Stimulated activated CD4-positive, alpha-beta T cell treated with anti-CD3 and anti-CD28 coated beads, Interleukin-1b, Interleukin-23, amount 100 ng/mL, for 1 hour (primary cell): ENCODE measurements at places on chromosomes 6 and 20.

DNA sequence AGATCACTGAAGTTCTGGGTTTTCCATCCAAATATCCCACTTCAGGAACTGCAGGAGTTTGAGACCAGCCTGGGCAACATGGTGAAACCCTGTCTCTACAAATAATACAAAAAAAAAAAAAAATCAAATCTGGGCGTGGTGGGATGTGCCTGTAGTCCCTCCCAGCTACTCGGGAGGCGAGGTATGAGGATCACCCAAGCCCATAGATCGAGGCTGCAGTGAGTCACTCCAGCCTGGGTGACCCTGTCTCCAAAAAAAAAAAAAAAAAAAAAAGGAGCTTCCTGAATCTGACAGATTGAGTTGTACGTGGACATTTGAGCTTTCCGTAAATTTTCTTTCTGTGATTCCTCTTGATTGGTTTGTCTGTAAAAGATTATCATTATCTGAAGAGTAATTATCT lies 55.6 kb downstream of the TULP4 start:
- DNase-seq = no peak

GRCh38 chr20:3068986-3069900 lies 2.2 kb upstream of the OXT start:
- DNase-seq = no peak

DNA sequence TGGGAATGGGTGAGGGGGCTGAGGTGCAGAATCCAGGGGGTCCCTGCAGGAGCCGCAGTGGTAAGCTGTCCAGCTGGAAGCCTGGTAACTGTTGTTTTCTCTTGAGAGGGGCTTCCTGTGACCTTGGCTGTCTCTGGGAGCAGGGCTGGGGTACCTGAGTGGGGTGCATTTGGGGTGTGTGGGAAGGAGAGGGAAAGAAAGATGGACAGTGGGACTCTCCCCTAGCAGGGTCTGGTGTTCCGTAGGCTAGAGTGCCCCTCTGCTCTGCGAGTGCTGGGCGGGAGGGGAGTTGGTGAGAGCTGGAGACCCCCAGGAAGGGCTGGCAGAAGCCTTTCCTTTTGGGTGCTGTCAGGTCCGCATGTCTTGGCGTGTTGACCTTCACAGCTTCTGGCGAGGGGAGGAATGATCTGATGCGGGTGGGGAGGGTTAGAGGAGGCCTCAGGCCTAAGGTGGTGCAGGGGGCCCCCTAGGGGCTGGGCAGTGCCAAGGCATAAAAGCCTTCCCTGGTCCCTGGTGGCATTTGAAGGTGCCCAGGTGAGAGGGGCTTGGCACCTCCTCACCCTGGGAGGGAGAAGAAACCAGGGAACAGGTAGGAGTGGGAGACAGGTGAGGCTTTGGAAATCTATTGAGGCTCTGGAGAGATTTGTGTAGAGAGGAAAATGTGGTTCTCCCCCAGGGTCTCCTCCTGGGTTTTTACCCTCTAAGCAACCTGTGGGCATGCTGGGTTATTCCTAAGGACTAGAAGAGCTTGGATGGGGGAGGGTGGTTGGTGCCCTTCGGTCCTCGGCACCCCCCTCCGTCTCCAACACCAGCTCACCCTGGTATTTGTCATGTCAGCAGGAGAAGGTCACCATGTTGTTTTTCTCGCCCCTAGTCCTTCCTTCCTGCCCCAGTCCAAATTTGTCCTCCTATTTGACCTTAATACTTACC lies 3.3 kb downstream of the VEGFA start:
- no peak for DNase-seq

- no peak for DNase-seq
Measured at GRCh38 chr6:2414885-2415547, 169.6 kb upstream of the GMDS start.

DNA sequence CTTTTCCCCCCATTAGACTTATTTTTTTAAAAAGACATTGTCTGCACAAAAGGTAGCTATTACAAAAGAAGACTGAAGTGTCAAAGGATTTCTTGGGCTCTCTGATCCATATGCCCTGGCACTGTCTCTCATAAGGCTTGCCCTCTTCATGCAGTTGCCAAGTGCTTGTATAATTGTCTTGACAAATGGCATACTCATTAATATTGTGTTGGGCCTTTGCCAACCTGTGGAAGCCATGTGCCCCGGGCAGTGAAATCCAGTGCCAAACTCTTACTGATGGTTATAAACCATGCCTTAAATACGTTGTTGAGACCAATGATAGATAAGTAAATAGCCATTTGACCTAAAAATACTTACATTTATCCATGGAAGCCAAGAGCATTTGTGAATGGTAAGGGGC lies 98.1 kb downstream of the FARS2 start:
- DNase-seq = no peak

DNA sequence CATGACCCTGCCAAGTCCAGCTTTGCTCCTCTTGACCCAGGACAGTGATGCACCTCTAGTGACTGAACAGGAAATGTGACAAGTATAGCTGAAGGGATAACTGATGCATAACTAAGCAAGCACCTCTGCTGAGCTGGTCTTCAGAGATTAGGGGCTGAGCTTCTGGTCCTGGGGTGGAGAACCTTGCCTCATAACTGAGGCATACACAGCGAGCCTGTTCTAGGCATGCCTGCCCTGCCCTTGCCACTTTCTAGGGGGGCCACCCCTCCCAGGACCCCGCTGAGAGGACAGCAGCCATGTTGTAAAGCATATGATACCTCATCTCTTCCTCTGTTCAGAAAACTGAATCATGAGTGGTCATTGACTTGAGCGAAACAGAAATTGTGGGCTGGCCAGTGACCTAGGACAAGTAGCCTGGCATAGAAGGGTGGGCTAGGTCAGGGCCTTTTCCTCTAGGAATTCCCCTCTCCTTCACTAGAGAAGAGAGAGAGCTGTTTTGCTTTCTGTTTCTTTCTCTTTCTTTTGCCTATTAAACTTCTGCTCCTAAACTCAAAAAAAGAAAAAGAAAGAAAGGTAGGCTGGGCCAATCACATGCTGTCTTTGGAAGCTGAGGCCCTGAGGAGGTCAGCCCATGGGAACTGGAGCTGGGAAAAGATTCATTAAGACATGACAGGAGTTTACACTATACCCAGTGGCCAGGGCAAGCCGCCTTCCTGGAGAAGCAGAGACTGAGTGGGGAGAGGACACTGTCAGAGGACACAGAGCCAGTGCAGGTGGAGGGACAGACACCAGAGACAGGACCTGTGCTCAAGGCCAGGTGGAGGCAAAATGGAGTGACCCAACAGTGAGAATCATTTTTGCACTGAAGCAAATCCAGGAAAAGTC lies 23.1 kb downstream of the ALDH5A1 start:
- no peak for DNase-seq

DNA sequence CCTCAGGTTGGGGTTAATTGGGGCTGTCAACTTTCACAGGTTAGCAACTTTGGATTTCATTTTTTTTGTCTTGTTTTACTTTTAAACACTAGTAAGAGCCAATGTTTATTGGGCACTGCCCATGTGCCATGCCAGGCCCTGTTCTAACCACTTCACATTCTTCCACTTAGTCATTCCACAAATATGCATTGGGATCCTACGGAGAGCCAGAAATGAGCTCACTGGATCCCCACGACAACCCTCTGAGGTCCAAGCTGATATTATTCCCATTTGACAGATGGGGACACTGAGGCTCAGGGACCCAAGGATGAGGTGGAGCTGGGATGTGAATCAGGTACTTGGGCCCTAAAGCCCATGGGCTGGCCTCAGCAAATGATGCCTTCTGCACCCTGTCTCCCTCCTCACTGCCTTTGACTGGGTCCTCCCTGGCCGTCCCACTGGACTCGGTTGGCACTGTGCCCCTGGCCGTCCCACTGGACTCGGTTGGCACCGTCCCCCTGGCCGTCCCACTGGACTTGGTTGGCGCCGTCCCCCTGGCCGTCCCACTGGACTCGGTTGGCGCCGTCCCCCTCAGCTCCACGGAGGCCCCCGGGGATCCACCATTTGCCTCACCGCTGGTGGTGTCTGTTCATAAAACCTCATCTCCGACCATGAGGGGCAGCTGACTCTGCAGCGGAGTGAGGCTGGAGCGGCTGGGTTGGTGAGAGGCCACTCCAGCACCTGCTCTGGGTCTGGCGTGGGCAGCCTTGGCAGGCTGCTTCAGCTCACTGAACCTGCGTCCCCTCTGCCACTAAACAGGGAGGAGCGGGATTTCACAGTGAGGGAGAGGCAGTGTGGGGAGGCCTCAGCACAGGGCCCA lies 4.8 kb upstream of the PMEPA1 start:
- DNase-seq = no peak

GRCh38 chr6:72770959-72771358 lies 149.1 kb downstream of the KCNQ5 start:
- DNase-seq = no peak

DNA sequence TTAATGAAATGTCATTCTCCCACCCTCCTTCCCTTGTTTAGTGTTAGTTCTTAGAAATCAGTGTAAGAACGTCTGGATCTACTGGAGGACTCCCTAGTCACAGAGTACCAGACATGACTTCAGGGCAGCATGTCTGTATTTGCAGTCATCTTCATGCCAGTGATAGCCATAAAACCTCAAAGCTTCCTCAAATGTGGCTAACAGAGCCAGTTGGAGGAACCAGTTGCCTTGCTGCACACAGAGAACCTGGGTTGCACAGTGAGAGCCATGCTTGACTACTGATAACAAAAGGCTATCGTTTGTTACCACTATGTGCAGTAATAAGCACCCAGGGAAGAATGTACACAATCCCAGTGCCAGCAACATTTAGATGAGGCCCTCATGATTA lies 20.1 kb downstream of the NT5E start:
- no peak for DNase-seq

DNA sequence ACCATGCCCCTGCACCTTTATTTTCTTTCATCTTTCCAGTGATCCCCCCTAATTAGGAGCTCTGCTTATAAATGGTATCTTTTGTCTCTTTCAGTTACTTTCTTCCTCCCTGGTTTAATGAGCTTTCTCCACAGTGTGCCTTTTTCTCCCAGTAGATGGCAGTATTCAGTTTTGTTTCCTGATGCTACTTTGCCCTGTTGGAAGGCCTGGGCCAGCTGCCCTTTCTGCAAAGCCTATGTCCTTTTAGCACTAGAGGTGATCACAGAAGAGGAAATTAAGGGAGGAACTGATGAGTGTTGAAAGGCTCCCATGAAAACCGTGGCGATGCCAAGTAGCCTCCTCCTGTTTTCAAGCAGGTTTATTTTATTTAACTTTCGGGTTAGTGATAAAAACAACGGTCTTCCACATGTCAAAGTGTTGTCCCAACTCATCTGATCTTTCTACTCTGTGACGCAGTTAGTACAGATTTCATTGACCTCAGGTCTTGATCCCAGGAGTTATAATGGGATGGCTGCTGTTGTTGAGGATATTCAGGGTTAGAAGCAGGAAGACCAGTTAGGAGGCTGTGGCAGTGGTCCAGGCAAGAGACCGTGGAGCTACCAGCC lies 184.2 kb upstream of the BMP2 start:
- no peak for DNase-seq

DNA sequence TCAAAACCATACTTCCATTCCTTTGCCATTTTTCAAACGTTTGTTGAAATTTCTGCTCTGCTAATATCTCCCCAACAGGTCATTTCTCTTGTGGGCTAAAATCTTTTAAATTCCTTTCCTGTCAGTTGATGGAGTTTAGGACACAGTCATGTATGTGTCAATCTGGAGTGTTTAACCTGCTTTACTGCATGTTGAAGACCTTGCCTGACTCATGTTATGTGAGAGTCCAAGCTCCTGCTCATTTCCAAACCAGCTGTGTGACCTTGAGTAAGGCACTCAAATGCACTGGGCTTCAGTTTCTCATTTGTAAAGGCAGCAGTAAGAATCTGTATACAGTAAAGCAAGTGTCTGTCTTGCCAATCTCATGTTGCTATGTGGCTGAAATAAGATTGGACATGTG lies 171.9 kb upstream of the SPACA1 start:
- no peak for DNase-seq

- no peak for DNase-seq
Measured at GRCh38 chr6:156111913-156112312, 656.3 kb upstream of the NOX3 start.

DNA sequence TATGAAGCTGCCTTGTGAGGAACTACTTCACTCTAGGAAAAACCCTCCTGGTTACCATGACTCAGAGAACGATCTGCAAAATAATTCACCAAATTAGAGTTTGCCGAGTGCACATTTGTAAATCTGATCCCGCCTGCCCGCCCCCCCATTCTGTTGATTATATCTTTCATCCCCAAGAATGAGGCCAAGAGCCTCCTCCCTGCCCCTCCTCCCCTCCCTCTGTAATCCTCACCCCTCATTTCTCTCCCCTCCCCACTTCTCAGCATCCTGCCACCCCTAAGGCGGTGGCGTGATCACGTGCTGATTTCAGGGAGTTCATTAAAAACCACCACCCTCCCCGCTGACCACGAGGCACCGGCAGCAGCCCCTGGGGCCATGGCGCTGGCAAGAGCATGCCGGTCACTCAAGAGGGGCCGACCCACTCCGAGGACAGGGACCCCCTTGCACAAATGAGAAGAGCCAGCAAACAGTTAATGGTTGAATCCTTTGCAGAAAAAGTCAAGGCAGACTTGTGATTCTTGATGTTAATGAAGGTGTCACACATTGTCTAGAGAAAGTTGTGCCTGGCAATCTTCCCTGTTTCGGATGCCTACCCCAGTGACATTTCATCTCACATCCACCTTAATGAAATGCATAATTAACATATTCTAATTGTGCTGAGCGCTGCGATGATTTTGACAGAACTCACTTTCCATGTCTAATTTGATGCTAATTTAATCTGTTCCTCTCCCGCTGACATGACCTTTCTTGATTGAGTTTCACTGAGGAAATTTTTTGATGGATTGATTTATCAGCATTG lies 247.9 kb downstream of the ZNF217 start:
- no peak for DNase-seq

DNA sequence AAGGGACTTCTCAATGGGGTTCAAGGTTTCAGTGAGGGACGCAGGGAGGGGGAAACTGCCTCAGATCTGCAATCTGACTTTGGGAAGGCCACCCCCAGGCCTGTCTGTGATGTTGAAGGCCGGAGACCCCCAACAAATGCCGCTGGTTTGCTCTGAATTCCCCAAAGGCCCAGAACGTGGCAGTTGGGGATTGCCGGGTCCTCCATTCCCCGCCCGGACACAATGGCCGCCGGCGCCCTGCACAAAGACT lies 326 bp upstream of the BCL2L1 start:
- no peak for DNase-seq

GRCh38 chr20:23235173-23236027 lies 115.2 kb upstream of the NXT1 start:
- DNase-seq = no peak

- no peak for DNase-seq
Measured at GRCh38 chr6:148349466-148349865, 6.8 kb downstream of the SASH1 start.

- no peak for DNase-seq
Measured at GRCh38 chr6:36127462-36128016, 2.8 kb upstream of the MAPK13 start.

DNA sequence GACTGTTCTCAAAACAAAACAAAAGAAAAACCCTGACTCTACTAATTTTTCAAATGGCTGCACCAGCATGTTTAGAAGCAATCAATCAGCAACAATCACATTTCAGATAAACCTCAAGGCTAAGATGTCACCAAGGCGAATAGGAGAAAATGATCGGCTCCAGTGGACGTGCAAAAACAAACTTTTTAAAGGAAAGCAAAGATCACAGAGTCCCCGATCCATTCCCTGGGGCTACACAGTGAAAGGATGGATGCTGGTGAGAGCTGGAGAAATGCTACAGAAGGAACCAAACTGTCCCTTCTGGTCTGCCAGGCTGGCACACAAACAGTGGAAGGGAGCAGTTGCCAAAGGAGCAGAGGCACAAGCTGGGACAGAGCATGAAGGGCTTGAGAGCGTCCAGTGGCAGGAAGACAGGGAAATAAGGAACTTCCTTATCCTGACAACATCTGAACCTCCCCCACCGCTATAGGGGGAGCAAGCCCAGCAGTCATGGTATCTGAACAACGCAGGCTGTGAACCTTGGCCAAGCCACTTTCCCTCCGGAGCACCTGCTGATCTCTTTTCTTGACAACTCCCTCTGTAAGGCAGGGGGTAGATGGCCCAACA lies 73.7 kb upstream of the HIVEP1 start:
- DNase-seq = no peak
